NCI-H69 (cell line): ENCODE measurements at places on chromosomes 7 and 10.
A peak's percentile ranks its signal among the peaks of the same experiment; 100 is the strongest.

GRCh38 chr7:29636009-29636351, 72.3 kb downstream of the PRR15 start:
- no peak for DNase-seq

DNA sequence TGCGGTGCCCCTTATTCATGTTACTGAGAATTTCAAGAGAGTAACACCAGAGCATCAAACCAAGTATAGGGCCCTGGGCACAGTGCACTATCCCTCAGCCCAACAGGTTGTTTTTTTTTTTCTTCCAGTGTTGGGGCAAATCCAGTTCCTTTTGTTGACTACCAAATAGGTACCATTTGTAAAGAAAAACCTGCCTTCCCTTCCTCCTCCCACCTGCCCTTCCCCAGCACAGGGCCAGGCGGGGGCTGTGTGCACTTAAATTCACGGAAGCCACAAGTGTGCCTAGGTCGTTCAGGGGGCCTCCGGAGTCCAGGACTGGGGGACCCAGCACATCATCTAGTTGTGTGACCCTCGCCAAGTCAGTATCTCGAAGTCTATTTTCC, 595 bp upstream of the SFXN4 start:
- DNase-seq: no peak

GRCh38 chr7:3200504-3200903, 100.5 kb upstream of the SDK1 start:
- DNase-seq: peak; percentile 64

- peak; percentile 91 for DNase-seq
These were observed 352.0 kb downstream of the PCLO start for GRCh38 chr7:82810558-82811259.

DNA sequence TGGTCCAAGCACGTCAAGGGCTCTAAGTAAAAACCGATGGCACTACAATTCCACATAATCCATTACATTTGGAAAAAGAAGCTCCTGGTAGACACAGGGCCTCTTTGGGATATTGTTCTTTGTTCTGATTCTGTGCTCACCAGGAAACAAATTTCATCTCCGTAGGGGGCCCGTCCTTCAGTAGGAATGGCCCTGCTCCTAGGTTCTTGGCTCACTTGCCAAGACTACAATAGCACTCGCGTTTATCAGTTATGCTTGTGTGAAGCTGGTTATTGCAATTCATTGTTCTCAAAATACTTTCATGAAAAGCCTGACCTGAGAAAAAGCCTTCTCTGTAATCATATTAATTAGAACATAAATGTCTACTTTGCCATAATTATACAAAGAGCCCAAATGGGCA, 10.3 kb upstream of the ZC3HAV1L start:
- DNase-seq: peak; percentile 98

DNA sequence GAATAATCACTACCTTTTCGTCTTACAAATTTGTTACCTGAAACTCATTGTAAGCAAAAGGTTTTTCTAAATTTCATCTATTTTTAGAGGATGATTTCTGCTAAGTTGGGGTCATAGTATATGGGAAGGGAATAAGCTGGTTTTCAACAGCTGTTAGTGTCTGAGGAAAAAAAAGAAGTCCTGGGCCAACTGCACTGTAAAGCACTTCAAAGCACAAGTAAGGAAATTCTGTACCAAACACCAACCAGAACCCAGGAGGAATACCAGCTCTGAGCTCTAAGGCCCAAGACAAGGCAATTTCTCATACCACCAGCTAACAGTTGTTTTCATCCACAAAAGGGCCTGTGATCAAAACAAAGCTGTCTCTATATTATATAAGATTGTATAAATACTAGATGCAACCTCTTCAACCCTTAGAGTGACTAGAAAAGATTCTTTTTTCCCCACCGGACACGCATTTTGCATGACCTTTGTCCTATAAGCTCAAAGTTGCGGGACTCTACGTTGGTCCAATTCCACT, 6.1 kb upstream of the MEOX2 start:
- DNase-seq: no peak

DNA sequence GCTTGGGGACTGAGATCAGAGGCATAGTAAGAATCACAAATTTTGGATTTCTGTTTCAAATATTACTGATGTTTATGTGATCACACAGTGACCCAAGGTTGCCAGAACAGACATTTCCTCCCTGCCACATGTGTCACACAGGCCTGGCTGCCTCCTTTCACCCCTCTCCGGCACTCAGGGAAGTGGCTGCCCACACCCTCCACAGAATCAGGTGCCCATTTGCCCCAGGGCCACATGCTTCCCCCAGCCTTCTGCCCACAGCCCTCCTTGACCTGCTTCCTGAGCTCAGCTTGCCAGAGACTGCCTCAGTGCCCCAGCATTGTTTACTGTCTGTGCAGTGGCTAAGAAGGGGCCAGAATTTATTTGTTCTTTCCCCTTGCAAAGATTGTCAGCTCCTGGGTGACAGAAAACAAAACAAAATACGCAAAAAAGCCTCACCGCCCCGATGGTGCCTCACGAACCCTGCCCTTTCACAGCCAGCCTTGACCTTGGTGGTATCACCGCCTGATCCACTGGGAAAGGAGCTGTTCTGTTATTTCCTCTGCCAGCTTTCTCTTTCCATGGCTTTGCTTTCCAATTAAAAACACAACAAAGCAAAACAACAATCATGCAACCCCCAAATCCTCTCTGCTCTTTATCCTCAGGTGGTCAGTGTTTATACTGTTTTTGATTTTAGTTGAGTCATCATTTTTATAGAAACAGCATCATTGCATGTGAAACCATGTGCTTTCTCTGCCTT, 52.8 kb downstream of the CHN2 start:
- DNase-seq: no peak

GRCh38 chr7:51108134-51108533, 208.5 kb downstream of the COBL start:
- DNase-seq: no peak

- DNase-seq: peak; percentile 88
These were observed 113.3 kb upstream of the KMT2E start for GRCh38 chr7:104900525-104901239.

GRCh38 chr10:49737474-49738201, 24.5 kb downstream of the OGDHL start:
- no peak for DNase-seq

GRCh38 chr10:35124540-35124939, 2.1 kb upstream of the CREM start:
- no peak for DNase-seq

DNA sequence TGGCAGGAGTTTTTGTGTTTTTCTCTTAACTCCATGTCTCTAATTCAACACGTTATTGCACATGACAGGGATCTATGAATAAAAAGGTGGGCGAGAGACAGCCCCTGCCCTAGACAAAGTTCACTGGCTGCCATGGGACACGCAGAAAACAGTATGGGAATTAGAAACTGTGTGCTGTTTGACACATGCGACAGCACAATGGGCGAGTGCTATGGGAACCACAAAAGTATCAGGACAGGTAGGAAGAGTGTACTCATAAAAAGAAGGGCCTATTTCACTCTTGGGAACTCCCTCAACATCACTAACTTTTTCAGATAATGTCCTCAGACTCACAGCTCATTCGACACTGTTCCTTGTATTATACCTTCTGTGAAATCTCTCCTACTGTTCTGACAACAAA, 45.7 kb downstream of the MINDY3 start:
- DNase-seq: no peak

- no peak for DNase-seq
These were observed 94.7 kb upstream of the CCDC71L start for GRCh38 chr7:106755641-106756040.

DNA sequence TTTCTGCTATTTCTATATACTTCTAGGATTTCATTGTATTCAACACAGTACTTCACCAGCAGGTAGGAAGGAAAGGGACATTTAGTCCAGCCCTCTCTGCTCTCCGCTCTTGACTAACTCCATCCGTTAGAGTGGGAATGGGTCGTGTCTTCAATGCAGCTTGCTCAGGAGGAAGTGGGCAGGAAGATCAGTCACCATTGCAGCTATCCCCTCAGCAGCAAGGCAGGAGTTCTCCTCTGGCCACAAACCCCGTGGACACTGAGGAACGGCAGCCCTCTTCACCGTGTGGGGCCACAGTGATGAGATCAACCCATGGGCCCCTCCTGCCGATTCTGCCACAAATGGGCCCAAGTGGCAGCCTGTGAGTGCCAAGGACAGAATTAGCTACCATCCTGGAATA, 30.2 kb upstream of the IKZF1 start:
- DNase-seq: no peak

DNA sequence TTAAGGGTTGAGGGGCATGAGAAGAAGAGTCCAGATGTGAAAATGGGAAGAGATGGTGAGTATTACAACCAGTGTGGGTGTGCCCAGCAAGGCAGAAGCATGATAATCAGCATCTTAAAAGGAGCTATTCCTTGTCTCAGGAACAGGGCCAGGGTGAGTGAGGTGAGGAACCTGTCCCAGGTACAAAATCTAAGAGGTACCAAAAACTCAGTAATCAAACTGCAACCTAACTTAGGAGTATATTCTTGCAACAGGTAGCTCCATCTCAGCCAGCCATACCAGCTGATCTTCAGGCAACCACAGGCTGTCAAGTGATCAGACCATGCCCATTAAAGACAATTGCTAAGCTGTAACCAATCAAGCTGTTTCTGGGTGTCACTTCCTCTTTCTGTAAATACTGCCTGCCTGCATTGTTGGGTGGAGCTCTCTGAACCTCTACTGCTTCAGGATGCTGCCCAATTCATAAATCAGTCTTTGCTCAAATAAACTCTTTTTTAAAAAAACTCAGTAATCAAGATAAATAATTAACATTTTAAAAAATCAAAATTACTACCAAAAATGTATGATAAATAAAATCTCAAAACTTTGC, 7.4 kb downstream of the KEL start:
- DNase-seq: peak; percentile 4

GRCh38 chr7:40162516-40162915, 27.7 kb downstream of the SUGCT start:
- DNase-seq: no peak

- DNase-seq: no peak
These were observed 11.9 kb downstream of the SFXN4 start for GRCh38 chr10:119153661-119154060.

GRCh38 chr10:34737772-34738169, 77.3 kb downstream of the PARD3 start:
- DNase-seq: no peak

DNA sequence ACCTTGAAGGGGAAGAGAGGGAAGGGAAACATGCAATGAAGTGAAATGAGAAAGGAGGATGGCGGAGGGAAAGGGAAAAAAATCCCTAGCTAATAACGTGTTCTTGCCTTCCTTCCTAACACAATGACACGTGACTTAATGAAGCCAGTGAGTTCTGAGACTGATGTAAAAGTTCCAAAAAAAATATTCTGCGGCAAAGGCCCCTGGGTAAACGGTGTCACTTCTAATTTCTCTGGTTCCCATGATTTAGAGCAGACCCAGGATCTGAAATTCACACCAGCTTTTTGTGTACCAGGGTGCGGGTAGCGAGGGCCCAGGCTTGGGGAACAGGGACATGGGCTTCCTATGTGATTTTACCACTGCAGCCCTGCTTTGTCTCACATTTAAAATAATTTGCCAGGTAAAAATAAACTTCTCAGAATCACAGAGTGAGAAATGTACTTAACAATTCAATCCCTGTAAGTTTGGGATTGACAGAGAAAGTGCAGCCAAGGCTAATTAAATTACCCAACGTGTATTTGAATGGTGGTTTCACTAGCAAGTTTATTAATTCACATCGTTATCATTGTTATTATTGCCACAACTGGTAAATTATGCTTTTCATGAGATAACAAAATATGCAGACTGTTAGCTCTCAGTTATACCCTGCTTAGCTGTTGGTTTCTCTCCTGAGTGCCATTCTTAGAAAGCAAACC, 182.4 kb downstream of the SEM1 start:
- DNase-seq: no peak

- no peak for DNase-seq
These were observed 238.6 kb upstream of the LRRN3 start for GRCh38 chr7:110852156-110852940.

DNA sequence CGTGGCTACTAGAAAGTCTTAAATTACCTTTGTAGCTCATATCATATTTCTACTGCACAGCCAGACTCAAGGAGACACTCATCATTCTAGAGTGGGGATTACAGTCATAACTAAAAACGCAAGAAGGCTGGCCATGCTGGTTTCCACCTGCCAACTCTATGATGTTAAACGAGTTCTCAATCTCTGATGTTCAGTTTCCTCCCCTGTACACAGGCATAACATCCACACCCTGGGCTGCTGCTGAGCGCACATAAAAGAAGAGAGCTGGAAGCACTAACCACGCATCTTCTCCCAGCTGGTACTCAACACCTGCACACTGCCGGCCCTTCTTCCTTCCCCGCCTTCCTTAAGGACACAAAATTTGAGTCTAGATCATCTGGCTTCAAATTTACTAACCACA, 60.5 kb downstream of the SORBS1 start:
- peak; percentile 64 for DNase-seq

GRCh38 chr7:30322271-30323005, 38.0 kb downstream of the ZNRF2 start:
- DNase-seq: peak; percentile 34

GRCh38 chr7:2116989-2117591, 115.7 kb downstream of the MAD1L1 start:
- peak; percentile 20 for DNase-seq

GRCh38 chr7:17339139-17339538, 40.7 kb downstream of the AHR start:
- DNase-seq: no peak

GRCh38 chr10:120805014-120805812, 45.9 kb upstream of the WDR11 start:
- no peak for DNase-seq

GRCh38 chr10:71236286-71236685, 23.9 kb downstream of the UNC5B start:
- DNase-seq: peak; percentile 60

- DNase-seq: no peak
These were observed 441.8 kb upstream of the AKR1E2 start for GRCh38 chr10:4384245-4384644.

- no peak for DNase-seq
These were observed 99.9 kb upstream of the BAIAP2L1 start for GRCh38 chr7:98500764-98501163.

DNA sequence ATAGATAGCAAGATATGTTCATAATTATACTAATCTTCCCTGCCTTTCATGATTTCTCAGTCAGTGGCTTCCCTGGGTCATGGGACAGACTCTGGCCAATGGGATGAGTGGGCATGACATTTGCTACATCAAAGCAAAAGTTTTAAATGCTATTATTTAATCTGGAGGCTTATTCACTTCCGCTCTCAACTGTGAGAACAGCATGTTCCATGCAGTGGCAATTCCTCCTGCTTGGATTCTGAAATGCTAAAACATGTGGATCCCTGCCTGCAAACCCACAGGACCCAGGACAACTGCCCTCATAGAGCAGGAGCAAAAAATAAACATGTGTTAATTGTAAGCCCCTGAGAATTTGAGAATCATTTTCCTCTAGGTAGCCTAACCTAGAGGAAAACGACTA, 1412.4 kb upstream of the CELF2 start:
- DNase-seq: no peak
